ENCODE measurements at places on chromosomes 5 and 9.
A peak's percentile ranks its signal among the peaks of the same experiment; 100 is the strongest.

- DNase-seq = peak; percentile 61
Observed at GRCh38 chr5:66807743-66808142, 211.6 kb downstream of the MAST4 start.

DNA sequence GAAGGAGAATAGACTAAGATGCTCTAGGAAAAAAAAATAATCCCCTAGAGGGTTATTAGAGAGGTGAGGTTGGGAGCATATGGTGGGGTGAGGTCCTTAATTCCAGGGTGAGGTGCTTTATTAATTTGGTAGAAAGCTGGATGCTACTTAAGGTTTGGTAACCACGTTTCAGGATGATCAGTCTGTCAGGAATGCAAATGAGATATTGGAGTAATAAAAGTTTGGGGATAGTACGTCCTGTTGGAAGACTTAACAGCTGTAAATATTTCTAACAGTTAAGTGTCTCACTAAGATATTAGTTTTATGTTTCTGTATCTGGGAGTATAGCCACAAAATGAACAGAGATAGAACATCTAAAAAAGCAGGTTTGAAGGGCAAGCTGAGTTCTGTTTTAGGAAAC lies 578.9 kb downstream of the CETN3 start:
- DNase-seq = peak; percentile 26

- DNase-seq = no peak
Observed at GRCh38 chr5:32299059-32299677, 13.6 kb downstream of the MTMR12 start.

DNA sequence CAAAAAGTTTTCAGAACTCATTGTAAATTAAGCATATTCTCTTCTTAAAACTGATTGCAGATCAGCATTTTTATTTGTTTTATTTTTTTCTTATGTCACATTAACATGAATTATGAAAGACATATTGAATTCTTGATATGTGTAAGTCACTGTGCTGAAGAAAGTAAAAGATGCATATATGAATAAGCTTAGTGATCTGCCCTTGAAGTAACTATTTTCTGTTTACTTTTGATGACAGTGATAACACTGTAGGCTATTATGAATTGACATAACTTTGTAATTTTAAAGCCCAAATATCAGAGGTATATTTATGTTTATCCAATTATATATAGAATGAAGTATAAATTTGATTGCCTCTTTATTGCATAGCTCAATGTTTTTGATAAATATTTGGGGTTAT lies 8.8 kb downstream of the PRR16 start:
- DNase-seq = no peak

- DNase-seq = peak; percentile 13
Observed at GRCh38 chr5:23506329-23507236, 826 bp upstream of the PRDM9 start.

GRCh38 chr5:3704661-3705060 lies 109.0 kb downstream of the IRX1 start:
- no peak for DNase-seq

- no peak for DNase-seq
Observed at GRCh38 chr9:93664549-93665120, 88.3 kb downstream of the PHF2 start.
